Cerebellum (tissue), 4 donors: ENCODE measurements at places on chromosomes 5 and 9. TPM values are rescaled to one million over a fixed set of nuclear protein-coding genes. Genes with fewer than 3 reads are reported as not detected.

Gene ENHO
- total RNA-seq: 27.1 TPM

Gene ROPN1L
- total RNA-seq: 3.2 TPM

Gene RNF14
- 48.8 TPM for total RNA-seq

DNA sequence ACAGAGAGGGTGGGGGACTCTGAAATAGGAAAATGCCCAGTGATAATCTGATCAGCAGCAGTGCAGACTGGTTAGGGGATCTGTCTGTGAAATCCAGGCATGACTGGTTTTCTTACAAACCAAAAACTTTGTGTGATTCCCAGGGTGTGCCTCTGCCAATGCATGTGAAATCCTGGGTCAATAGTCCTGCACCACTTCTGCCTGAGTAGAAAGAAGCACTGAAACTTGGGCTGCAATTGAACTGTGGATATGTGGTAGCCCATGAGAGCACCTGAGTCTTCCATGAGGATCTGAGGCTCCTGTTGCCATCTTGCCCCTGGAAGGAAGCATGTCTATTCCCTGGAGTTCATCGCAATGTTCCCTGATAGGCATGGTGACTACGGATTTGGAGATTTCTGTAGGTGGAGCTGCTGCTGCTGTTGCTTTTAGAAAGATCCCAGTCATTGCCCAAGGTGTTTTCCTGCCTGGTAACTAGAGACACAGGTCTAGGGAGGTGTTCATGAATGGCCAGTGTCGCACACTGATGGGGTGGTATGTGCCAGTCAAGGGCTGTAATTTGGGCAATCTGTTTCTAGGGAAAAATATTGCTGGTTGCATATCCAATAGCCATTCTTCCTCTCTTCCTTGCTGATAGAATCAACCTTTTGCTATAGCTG lies 146.7 kb downstream of the CARTPT start:
- DNase-seq: no peak

DNA sequence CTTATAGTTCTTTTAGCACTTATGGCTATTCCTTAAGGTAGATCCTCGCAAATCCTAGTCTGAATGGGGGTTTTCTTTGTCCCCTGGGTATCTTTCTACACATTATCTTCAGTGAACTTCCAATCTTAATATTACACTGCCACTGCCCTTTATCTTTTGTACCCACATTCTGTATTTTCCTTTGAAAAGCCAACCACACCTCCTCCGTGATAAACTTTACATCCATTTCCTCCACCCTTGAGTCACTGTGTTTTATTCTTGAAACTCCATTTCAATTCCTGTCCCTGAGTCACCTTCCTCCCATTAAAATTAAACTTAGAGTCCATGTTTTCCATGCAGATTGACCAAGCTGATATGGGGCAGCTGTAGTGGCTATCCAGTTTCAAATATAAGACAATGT lies 43.2 kb upstream of the RICTOR start:
- DNase-seq: no peak
